ENCODE measurements at places on chromosomes 6 and 20.

- DNase-seq = no peak
These were observed 280.4 kb downstream of the ALDH8A1 start for GRCh38 chr6:134669485-134669884.

DNA sequence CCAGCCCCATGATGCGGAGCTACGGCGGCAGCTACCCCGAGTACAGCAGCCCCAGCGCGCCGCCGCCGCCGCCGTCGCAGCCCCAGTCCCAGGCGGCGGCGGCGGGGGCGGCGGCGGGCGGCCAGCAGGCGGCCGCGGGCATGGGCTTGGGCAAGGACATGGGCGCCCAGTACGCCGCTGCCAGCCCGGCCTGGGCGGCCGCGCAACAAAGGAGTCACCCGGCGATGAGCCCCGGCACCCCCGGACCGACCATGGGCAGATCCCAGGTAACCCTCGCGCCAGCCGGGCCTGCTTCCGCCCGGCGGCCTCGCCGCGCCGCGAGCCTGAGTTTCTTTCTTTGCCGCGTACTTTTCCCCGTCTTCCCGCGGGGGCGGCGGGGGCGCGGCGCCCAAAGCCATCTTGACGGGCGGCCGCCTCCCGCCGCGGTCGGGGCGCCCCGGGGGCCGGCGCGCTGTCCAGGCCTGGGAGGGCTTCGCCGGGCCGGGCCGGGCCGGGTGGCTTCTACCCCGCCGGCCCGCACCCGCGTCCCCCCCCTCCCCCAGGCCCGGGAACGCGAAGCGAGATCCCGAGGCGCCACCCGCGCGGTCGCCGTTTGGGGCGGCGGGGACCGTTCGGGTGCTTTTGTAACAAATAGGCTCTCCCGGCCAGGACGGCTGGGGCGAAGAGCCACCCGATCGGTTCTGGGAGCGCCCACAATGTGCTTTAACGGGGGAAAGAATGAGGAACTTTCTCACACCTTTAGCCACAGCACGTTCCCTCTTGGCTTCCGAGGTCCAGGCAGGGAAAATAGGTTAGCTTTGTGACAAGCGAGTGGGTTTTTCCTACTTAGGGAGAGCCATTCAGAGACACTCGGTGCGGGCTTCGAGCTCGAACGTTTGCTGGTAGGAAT, 2.3 kb downstream of the ARID1B start:
- DNase-seq = peak; percentile 76

DNA sequence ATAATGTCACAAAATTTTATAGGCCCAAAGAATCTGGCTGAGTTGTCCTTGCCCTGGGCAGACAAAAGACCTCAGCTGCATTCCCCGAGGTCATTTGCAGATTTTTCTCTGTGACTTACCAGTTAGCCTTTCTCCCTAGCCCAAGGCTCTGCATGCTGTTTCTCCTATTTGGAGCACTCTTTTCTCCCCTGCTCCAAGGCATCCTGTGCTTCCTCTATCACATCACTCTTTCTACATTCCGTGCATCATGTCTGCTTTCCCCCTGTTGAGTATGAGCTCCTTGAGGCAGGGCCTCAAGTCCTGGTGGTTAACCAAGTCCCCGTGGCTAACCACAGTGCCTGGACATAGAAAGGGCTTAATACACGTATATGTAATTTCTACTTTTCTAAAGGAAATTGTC, 593 bp upstream of the GSTA3 start:
- no peak for DNase-seq

DNA sequence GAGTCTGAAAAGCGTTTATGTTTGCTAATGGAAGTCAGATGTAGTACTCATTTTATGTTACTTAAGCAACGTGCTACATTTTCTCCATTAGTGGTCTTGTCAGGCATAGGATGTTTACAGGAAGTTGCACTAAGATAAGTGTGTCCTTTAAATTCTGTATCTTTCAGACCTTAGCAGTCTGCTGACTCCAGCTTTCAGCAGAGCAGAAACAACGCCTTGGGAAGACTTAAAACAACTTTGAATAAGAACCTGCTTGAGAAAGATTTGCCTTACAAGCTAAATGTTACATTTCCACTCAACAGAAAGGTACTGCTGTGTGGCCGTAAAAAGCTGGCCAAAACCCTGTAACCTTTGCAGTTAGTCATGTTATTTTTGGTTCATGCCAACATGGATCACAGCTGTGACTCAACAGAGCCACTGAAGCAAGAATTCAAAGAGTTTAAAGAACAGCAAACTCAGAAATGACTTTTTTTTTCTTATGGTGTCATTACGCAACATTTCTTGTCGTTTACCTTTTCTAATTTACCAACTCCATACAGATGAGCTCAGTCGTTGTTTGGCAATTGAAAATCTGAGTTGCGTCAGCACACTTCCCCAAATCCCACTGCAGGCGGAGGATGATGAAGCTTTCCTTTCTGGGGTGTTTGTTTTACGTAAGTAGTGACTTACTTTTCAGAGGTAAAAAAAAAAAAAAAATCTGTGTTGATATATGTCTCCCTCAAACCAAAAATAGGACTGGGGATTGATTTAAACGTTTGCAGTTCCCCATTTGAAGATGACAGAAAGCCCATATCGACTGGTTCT, 27.9 kb upstream of the BMP6 start:
- DNase-seq = no peak

DNA sequence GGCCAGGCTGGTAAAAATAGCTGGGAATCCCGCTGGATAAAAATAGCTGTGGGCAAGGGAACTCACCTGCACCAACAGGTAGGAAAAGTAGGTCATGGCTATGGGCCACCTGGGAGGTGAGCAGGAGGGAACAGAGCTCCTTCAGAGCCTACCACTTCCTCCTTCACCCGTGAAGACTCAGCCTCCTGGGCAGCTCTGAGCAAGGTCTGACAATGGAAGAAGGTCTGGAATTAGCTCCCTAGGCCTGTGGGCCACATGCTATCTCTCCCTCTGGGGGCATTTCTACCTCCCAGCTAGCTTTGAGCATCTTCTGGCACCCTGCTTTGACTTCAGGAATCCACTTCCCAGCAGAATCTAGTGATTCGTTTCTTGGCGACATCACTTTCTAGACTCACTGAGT, 153.9 kb downstream of the MRPL14 start:
- DNase-seq = no peak

GRCh38 chr6:71649915-71650314, 236.4 kb upstream of the RIMS1 start:
- DNase-seq = no peak

DNA sequence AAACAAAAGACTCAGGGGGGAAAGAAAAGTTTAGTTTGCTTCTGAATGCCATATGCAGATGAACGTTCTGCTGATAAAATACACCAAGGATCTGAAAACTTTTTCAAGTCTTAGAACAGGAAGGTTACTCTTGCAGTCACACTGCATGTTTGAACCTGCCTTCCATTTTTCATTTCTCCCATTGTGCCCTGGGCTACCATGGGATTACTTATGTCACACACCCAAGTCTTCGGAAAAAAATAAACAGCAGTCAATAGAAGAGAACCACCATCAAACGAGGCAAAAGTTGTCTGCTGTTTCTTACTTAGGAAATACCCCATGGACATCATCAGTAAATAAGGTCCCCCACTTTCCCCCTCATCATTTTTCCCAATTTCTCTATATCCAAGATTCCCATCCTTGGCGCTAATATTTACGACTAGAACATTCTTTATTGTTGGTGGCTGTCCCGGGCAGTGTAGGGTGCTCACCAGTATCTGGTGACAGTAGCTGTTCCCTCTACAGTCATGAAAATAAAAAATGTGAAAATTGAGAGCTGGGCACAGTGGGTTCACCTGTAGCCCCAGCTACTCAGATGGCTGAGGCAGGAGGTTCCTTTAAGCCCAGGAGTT, 202.5 kb downstream of the BCAS1 start:
- DNase-seq = no peak

DNA sequence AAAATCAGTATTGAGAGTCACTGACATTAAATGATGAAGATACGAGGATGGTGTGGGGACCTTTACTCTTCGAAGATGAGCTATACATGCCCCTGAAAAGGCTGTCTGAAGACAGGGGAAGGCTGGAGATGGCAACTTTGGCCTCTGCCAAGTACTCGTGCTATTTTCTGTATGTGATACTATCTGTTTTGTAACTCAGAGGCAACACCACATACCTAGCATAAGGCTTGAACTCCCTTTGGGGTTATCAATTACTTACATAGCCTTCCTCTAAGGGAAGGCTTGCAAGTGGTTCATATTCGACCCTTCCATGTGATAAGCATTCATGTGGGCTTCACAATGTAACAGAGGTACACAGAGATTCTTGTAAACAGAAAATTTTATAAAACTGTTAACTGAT, 68.7 kb upstream of the FBXO30 start:
- DNase-seq = no peak

GRCh38 chr6:167341665-167342655, 17.1 kb downstream of the TTLL2 start:
- DNase-seq = no peak

- no peak for DNase-seq
These were observed 9.0 kb upstream of the NCOA6 start for GRCh38 chr20:34834459-34834893.

DNA sequence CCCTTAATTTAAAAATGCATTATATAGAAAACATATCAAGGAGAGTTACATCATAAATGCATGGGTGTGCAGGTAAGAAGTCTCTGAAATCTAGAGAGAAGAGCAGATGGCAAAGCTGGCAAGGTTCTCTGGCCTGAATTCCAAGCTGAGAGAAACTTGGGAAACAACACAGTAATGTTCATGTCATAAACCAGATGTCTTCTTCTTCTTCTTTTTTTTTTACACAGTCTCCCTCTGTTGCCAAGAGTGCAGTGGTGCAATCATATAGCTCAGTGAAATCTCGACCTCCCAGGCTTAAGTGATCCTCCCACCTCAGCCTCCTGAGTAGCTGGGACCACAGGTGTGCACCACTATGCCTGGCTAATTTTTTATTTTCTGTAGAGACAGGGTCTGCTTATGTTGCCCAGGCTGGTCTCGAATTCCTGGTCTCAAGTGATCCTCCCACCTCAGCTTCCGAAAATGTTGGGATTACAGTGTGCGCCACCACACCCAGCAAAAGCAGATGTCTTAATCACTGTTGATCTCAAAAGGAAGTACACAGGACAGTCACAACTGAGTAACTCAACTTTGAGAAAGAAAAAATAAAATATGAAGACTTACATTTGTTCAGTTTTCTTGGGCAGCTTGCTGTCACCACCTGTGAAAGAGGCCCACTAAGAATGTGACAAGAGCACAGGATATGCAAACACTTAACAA, 77.3 kb downstream of the DNAAF9 start:
- no peak for DNase-seq

GRCh38 chr6:113184736-113185135, 672.4 kb upstream of the MARCKS start:
- DNase-seq = no peak

GRCh38 chr6:62103186-62103859, 182.7 kb downstream of the KHDRBS2 start:
- DNase-seq = no peak

- no peak for DNase-seq
These were observed 9.9 kb downstream of the TFAP2A start for GRCh38 chr6:10404799-10405512.

DNA sequence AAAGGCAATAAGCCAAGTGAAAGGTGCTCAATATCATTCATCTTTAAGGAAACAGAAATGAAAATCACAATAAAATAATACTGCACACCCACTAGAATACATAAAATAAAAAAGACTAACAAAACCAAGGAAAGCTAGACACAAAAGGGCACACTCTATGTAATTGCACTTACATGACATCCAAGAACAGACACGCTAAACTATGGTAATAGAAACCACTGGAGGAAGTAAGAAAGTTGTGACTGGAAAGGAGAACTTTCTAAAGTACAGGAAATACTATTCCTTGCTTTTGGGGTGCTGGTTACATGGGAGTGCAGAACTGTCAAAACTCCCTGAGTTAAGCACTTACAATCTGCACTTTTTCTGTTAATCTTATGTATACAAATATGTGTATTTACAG, 253.7 kb upstream of the RUNX2 start:
- DNase-seq = no peak

DNA sequence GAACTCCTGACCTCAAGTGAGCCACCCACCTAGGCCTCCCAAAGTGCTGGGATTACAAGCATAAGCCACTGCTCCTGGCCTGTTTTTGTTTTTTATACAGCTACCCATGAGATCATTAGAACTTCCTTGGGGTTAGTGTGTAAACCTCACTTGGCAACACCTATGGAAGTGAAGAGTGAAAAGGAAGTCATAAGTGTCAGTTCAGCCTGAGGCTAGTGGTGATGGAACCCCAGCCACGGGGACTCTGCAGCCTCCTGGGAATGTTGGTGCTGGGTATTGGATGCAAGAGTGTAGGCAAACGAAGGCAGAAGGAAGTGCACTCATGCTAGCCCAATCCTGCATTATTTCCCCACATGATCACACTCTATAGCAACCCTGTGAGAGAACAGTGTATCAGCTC, 33.6 kb upstream of the FUCA2 start:
- no peak for DNase-seq

DNA sequence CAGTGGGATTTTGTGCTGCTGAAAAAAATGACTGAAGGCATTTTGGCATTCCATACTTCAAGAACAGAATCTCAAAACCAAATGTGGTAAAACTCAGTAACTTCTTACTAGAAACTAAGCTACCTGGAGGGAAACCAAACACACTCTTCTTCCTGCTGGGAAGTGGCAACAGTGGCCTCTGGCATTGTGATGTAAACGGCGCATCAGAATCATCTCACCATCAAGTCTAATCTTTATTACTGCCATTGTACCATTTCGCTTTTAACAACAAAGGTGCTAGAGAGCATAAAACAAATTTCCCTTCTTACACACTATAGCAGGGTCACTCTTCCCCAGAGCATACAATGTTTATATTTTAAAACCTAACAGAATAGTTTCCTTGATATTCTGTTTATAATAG, 101.6 kb upstream of the CEP162 start:
- no peak for DNase-seq

GRCh38 chr6:145318952-145319351, 416.4 kb downstream of the EPM2A start:
- DNase-seq = no peak
